ENCODE measurements at places on chromosomes 3 and 15.

GRCh38 chr15:22806664-22807063 lies 20.2 kb downstream of the NIPA1 start:
- no peak for DNase-seq

DNA sequence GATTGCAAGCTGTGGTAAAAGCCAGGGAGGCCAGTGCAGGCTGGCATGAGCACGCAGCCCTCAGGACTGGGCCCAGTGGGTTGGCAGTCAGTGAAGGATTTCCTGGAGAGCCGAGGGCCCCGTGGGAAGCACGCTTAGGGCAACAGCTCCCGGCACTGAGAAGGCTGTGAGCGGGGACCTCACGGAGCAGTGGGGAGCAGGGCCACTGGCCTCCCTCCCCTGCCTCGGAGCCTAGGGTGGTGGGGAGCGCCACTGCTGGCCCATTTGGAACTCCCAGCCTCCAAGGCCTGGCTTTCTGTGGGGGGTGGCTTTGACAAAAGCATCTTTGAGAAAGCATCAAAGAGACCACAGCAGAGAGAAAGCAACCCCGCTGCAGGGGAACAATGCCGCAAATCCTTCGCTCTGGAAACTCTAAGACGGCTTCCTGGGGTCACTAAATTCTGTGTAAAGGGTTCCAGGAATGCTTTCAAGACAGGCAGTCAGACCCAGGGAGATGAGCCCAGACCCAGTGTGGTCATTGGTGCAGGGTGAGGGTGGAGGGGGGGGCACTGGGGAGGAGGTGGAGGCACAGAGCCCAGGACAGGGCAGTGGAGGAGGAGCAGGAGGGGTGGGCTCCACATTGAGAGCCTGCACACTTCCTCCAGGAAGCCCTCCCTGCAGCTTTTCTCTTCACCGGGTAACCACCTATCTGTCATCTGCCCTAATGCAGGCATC lies 9.5 kb upstream of the APBA2 start:
- DNase-seq = no peak

DNA sequence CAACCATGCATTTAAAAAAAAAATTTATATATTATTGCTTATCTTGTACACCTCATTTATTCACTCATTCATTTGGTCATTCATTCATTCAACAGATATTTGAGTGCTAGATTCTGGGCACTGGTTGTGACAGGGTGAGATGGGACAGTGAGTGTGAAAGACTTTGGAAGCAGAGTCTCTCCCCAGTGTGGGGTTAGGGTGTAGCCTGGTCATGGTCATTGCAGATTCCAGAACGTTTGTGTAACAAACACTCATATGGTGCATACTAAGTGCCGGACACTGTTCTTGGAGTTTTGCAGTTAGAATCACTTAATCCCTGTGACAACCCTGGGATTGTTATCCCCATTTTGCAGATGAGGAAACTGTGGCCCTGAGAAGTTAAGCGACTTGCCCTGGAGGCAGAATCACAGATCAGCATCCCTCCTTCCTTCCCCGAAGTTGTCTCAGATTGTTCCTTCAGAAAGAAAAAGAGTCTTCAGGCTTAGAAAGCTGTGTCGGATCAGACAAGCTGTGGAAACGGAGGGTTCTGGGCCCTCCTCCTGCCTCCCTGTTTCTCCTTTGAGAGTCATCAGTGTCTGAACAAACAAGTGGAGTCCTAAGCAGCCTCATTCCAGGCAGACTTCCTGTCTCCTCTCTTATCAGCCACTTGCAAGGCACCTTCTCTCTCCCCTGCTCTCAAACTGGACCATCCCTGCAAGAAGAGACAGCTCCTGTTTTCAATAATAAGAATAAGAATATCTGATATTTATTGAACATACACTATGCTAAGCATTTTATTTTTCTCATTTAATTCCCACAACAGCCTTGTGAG lies 6.3 kb downstream of the LOXL1 start:
- no peak for DNase-seq

DNA sequence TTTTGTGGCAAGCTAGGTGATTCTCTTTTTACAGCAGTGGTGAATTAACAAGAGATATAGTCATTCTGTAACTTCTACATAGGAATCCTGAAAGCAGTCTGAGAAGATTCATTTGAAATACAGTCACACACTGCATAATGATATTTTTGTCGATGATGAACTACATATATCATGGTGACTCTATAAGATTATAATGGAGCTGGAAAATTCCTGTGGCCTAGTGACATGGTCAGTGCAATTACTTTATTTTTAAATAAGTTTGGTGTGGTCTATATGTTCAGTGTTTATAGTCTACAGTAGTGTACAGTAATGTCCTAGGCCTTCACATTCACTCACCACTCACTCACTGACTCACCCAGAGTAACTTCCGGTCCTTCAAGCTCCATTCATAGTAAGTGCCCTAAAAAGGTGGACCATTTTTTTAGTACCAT lies 511.4 kb upstream of the MCTP2 start:
- no peak for DNase-seq

DNA sequence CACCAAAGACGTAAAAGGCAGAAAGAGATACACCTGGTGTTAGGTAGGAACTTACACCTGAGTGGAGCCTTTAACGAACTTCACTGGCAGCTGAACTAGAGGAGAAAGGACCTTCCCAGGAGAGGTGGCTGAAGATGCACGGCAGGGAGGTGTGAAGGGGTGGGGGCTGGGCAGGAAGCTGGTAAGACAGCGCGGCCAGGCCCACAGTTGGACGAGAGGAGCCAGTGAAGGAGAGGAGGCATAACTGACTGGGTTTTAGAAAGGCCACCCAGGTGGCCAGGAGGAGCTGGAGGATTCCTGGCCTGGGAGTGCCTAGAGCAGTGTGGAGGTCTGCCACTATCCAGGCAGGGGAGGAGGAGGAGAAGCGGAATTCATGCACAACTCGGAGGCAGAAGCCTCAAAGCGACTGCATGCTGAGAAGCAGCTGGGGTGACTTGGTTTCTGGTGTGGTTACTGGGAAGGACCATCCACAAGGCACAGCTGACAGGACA lies 51.9 kb downstream of the SLC41A3 start:
- DNase-seq = no peak

DNA sequence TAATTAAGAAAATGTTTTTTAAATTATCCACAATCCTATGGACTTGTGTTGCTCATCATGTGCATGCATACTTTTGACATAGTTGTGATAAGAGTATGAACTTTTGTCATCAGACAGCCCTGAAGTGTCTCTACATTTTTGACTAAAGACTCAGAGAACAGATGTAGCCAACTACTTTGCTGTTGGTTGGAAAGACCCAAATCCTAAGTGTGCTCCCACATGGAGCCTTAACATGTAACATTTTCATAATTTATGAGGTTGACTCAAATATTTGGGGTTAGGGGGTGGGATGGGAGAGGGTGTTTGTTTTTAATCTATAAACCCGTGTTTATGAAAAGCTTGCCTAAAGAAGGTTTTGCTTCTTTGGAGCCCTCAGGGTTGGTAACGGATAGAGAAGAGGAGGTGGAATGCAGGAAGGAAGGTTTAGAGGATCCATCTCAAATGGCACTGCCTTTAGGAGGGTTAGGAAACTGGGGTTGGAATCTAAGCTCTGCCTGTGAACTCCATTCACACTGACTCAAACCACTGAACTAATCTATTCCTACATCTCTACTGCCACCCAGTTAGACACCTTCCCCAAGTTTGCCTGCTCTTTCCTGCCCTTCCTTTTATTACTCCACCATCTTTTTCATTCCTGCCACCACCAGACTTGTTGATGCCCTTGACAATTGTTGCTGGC lies 3.7 kb downstream of the BOC start:
- no peak for DNase-seq

DNA sequence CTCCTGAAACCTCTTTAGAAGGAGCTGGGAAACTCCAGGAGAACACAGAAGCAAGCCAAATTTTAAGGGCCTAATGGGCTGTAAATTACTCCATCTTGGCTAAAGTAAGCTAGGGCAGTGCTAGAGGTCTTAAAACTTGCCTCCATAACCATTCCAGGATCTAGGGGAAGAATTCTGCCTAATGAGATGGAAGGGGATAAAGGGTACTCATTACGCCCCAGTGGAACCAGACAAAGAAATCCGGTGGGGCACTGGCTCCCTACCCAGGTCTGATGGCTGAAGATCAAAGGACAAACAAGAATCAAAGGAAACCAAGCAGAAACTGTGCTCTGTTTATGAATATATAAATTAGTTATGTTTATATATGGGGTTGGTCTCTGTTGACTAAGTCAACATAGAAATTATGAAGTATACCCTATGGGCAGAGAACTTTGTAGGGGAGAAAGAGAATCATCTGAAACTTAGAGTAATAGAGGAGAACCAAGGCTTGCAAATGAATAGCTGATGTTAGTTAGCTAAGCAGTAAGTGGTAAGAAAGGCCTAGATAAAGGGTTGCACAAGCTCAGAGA lies 57.8 kb downstream of the NCEH1 start:
- no peak for DNase-seq

GRCh38 chr3:14398797-14399106 lies 3.7 kb upstream of the SLC6A6 start:
- no peak for DNase-seq

GRCh38 chr3:177618873-177619733 lies 421.8 kb upstream of the TBL1XR1 start:
- no peak for DNase-seq

DNA sequence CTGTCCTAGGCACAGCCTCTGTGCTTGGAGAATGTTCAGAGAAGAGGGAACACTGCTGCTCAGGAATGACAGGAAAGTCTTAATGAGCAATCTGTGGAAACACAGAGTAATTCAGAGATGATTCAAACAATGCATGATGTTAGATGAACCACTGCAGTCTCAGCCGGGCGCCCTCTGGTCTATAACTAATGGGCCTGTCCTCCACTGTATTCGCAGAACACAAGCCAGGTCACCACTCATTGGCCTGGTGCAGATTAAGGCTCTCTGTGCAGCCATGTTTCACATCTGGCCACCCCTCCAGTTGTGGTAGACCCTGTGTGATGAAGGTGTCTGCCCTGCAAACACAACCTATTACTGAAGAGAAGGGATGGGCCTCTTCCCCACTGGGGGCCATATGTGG lies 281.7 kb upstream of the ROPN1 start:
- no peak for DNase-seq

GRCh38 chr3:168964736-168965135 lies 698.8 kb downstream of the MECOM start:
- DNase-seq = no peak
